CD4-positive, alpha-beta T cell treated with Interleukin-10 for 1 hour (primary cell): ENCODE measurements at places on chromosomes 4 and X.

DNA sequence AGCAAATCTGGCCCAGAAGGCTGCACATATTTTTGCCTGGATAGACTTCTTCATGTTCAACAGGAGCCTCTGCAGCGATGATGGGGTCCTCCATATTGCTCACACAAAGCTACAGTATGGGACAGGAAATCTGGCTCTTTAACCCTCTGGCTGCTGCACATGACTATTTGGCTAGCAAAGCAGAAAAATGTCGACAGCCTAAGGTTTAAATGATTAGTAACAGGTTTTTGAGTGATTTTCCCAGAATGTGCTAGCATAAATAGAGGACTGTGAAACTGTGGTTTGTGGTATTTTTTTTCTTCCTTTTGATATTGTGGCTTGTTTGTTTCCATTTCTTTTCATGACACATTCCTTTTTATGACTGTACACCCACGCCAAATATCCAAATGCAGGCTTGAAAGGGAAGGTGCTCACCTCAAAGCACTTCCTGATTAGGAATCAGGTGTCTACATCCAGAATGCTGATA, 120.2 kb upstream of the GK2 start:
- no peak for DNase-seq

DNA sequence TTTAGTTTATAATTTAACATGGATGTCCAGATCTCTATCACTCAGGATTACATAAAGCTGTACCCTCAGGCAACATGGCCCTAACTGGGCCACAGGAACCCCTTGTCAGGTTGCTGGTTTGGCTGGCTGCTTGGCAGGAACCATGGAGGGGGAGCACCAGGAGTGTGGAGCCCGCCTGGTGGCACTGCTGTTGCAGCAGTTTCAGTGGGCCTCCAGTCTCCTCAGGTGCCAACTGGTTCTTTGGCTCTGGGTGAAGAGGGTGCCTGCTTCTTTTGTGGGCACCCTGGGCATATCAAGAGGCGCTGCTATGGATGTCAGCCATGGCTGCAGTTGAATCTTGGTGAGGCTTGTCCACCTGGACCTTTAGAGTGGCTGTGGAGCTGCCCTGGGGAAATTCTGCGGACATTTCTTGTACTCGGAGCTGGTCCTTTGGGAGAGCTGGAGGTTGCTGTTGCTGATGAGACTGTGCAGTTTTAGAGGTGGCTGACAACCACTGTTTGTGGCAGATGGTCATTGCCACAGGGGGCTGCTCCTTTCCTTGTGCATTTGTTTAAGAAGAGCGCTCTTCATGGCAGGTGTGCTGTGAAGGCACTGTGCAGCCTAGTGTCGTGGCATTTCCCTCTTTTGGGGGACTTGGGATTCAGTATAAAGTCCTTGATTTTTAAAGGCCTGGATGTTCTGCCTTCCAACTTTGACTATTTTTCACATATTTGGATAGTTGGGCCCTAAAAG, 10.3 kb upstream of the SMIM14 start:
- DNase-seq = no peak

DNA sequence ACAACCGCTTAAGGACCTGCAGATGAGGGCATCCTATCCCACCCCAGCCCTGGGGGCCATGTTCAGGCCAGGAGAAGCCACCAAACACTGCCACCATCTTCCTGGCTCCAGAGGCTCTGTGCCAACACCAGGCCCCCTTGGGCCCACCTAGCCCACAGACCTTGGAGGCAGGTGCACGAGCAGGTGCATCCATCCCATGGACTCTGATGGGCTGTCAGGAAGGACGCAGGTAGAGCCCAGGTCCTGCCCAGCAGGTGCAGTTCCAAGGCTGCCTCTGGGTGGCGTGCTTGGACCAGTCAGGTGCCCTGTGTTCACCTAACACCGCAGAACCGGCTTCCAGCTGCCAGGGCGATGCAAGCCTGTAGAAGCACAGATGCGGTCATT, 22.8 kb upstream of the PDE6B start:
- peak; percentile 31 for DNase-seq

DNA sequence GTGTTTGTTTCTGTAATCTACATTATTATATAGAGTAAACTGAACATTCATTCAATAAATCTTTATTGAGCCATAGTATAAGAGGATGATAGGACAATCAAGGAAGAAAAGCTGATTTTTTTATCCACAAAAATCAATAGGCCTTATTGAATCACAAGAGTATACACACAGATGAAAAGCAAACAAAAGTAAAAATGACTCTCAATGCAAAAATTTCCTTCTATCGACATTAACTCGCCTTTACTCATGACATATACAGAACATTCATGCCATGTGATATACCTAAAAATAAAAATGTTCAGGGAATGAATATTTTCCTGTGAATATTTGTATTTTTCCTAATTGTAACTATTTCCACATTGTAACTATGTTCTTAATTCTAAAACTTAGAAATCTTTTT, 161.2 kb downstream of the LRBA start:
- DNase-seq = no peak

DNA sequence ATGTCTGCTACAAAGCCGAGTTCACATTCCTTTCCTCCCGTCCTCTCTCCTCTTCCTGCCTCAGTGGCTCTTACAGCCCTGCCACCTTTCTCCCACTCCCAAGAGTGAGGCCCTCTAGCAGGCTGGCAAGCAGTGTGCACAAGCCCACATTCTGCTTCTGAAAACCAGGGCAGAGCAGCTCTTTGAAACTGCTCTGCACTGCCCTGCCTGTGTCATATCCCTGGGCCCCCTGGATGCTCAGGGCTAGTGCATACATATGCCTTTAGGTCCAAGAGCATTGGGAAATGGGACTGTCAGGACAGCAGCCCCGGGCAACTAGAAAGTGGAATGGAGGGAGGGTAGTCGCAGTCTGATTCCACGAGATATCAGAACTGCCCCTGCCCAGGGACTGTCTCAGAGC, 42.4 kb downstream of the CNGA2 start:
- DNase-seq = no peak

DNA sequence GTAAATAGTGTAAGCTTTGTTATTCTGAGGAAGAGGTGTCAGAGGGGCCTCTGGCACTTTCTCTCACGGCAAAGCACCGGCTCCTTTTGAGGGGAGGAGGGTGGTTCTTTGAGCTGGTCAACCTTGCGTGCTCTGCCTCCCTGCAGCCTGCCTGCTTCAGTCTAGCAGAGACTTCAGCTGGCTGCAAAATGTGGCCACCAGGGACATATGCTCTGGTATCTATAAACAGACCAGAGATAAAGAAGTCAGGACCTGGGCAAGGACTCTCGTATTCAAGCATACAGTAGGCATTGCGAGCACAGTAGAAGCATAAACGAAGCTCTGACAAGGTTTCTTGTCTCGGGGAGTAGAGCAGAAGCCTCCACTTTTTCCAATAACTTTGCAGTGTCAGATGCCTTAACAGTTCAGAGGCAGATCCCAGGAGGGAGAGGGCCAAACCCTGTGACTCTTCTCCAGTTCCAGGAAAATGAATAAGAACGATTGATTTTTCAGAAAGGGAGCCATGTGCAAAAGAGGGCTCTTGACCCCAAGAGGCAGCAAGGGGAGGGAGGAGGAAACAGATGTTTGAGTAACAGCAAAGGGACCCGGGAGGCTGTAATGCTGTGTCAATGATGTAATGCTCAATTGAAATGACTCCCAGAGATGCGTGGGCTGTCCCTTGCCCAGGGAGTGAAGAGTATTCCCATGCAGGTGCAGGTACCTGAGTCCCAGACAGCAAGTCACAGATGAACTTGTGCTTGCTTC, 57.9 kb upstream of the TEX13D start:
- no peak for DNase-seq

DNA sequence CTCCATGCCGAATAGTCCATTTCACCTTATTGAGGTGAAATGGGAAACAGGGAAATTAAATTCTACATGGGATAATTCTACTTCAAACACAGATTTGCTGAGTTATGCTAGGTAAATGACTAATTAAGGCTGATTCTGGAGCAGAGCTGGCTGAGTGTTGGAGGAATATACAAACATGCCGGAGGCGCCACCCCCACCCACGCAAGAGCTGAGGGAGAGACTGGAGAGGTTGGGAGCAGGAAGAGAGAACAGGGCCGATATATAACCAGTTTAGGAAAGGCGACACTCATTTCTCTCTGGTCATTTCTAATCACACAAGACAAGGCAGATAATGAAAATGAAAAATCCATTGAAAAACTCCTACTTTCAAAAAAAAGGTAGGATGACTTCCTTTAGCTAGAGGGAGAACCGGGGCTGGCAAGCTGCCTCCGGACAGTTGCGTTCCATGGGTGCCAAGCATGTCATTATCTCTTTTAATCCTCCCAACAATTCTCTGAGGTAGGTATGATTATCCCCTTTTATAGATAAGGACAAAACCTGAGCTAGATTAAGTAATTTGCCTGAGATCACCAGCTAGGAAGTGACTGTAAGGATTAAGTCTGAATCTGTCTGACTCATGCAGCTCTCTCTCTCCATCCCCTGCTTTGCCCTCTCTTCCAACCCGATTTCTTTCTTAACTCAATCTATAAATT, 27.6 kb upstream of the CFAP299 start:
- no peak for DNase-seq

- DNase-seq = no peak
These were observed 79.0 kb downstream of the SOX3 start for GRCh38 chrX:140425712-140426395.

- no peak for DNase-seq
These were observed 64.5 kb downstream of the FAM9B start for GRCh38 chrX:8969378-8969777.

DNA sequence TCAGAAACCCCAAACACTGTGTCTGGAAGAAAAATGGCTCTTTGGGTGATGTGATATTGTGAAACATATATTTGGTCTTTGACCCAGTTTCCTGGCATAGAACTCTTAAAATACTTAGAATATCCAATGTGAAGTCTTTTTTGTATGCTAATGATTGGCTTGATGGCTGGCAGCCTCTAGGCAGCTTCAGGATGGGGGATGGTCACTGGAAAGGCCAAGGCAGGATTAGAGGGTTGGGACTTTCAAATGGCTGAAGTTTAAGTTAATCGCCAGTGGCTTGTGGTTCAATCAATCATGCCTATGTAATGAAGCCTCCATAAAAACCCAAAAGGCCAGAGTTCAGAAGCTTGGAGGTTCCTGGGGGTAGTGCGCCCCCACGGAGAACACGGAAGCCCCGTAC, 33.5 kb upstream of the ESX1 start:
- DNase-seq = no peak

DNA sequence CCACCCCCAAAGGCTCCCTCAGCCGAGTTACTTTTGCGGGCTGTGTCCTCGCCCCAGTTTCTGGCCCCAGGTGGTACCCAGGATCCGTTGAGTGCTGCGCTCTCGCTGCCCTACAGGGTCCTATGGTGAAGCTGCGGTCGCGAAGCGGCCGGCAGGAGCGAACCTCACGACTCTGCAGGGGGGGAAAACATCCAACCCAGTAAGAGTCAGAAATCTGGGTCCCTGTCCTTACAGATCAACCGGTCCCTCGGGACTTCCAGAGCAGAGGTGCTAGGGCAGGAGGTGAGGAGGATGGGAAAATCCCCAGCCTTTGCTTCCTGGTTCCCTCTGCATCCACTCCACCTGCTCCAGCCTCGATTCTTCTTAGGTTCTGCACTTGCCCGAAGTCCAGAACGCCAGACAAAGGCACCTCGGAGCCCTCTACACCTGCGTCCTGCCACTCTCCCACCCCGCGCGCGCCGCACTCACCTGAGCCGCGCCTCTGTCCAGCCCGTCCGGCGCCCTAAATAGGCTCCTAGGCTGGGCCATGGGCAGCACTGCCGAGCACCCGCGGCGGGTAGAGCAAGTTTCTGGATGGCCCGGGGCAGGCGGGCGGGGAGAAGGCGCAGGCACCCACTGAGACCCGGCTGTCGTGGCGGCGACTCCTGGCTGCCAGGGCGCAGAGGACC, at the start of gene HS3ST1:
Gene HS3ST1, minus strand, starts transcription at position 664 of the 668 bp plus-strand sequence. CDS start 28,889 bp downstream, outside the sequence.
- DNase-seq = no peak

- no peak for DNase-seq
These were observed 55.6 kb downstream of the SEL1L3 start for GRCh38 chr4:25807102-25807728.

GRCh38 chr4:122772986-122773385, 40.5 kb downstream of the BBS12 start:
- no peak for DNase-seq

DNA sequence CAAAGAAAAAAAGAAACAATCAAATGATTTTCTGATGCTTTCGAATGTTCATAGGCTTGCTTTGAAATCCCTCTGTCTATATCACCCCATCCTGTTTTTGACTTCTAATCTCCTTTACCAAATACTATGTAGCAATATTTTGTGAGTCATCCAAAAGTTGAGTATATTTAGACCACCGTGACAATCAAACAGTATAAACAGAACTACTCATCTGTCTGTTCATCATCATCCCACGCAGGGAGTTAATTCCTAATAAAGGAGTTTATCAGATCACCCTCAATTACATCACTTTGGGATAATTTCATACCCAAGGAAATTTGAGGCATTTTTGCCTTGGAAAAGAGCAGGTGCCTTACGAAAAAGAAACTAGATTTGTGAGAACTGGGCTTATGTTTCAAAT, 212.9 kb downstream of the CBR4 start:
- DNase-seq = no peak

DNA sequence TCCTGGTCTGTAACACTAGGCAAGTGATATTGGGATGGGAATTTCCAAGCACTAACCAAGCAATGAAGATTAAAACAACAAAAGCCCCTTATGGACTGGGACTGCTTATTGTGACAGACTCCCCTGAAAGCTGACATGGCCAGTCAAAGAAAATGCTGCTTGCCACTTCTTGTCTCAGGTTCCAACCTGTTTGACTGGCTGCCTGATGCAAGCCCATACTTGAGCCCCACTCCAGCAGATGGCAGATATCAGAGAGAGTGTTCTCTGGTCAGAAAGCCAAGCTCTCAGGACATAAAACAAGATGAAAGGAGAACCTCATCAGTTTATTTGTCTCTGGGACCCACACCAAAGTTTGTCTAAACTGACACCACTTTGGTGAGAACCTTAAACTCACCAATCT, 15.5 kb upstream of the IGBP1 start:
- no peak for DNase-seq

GRCh38 chr4:12359420-12359819, 930.7 kb upstream of the HS3ST1 start:
- no peak for DNase-seq

DNA sequence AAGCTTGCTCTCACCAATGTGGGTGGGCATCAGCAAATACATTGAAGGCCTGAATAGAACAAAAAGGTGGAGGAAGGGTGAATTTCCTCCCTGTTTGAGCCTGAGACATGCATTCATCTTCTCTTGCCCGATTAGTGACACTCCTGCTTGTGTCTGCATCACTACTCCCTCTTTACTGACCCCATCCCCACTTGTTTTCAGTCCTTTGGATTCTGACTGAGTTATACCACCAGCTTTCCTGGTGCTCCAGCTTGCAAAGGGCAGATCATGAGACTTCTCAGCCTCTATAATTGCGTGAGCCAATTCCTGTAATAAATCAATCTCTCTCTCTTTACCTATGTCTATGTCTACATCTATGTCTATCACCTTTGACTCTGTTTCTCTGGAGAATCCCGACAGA, 47.4 kb upstream of the DYNLT3 start:
- no peak for DNase-seq
